Naive thymus-derived CD4-positive, alpha-beta T cell (primary cell): ENCODE measurements at places on chromosomes 12 and 14.
A peak's percentile ranks its signal among the peaks of the same experiment; 100 is the strongest.

GRCh38 chr14:61462566-61463193 is 141.3 kb downstream of the PRKCH start:
- no peak for DNase-seq

DNA sequence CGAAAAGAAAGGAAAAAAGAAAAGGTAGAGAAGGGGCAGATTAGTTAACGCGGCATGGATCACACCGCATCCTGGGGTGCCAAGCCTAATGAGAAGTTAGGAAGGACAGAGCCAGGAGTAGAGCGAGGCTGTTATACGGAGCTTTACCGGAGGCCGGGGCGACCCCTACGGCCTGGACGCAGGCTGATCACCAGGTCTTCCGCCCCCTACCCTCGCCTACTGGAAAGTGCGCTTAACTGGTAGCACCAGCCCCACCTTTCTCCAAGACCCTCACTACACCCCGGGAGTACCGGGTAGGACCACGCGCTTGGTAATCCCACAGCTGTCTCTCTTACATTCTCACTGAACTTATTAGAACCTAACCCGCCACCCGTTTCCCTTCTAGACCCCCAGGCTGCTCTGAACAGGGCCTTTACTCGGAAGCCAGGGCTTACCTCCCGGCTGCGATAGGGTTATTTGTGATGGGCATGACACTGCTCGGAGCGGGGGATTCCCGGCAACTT is 33.8 kb downstream of the WBP11 start:
- no peak for DNase-seq

DNA sequence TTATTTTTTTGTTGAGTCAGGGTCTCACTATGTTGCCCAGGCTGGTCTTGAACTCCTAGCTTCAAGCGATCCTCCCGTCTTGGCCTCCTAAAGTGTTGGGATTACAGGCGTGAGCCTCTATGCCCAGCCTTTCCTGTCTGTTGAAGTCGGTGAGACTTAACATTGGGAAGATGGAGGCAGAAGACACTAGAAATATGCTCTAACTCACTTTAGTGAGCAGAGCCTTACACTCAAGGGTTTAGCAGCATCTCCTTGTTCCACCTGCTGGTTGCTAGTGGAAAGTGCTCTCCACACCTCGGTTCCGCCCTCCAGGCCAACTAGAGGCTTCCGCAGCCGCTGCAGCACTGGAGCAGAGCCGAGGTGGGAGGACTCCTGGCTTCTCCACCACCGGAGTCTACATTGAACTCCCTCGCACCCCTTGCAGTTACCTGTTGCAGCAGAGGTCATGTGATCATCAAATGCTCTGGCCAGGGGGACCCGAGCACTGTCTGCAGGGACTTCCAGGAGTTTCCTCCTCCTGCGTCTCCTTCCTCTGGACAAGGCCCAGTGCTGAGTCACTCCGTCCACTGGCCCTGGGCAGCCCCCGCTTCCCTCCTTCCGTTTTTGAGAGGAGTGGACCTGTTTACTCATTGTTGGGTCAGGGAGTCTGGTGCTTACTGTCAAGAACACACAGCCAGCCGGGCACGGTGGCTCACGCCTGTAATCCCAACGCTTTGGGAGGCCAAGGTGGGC is 9.4 kb upstream of the HVCN1 start:
- DNase-seq: peak; percentile 67

- no peak for DNase-seq
Observed at GRCh38 chr12:9379023-9379742, 171.0 kb upstream of the PZP start.

GRCh38 chr12:58452546-58452945 is 467.8 kb downstream of the LRIG3 start:
- no peak for DNase-seq

GRCh38 chr12:69338120-69338859 is 9.9 kb upstream of the LYZ start:
- no peak for DNase-seq

DNA sequence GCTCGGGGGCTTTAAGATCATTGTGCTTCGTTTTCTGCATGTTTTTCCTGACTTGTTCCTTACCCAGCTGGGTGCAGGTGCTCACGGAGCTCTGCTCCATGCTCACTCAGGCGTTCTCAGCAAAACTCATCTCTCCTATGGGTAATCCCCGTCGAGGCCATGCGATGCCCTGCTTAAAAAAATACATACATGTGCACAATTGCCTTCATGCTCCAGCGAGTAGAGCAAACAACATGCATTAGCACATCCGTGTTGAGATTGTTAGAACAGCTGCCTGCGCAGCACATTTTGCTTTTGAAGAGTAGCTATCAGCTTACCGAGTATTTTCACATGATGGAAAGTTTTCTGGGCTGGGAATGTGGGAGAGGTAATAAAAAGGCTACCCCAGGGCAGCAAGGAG is 16.2 kb downstream of the AACS start:
- no peak for DNase-seq

DNA sequence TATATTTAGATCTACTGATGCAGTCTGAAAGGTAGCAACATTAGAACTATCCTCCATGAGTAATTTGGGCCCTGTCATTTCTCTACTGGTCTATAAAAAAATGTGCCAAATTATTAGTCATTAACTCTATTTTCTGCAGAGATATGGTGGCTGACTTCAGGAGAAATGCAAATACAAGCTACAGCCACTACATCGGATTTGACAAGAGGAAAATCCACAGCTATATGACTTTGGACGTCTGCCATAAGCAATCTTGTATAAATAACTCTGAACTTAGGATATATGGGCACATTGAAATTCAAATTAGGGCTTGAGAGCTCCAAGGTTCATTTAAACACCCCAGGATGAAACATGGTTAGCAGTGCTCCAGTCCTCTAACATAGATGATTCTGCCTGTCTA is 983.0 kb upstream of the LRFN5 start:
- DNase-seq: no peak

DNA sequence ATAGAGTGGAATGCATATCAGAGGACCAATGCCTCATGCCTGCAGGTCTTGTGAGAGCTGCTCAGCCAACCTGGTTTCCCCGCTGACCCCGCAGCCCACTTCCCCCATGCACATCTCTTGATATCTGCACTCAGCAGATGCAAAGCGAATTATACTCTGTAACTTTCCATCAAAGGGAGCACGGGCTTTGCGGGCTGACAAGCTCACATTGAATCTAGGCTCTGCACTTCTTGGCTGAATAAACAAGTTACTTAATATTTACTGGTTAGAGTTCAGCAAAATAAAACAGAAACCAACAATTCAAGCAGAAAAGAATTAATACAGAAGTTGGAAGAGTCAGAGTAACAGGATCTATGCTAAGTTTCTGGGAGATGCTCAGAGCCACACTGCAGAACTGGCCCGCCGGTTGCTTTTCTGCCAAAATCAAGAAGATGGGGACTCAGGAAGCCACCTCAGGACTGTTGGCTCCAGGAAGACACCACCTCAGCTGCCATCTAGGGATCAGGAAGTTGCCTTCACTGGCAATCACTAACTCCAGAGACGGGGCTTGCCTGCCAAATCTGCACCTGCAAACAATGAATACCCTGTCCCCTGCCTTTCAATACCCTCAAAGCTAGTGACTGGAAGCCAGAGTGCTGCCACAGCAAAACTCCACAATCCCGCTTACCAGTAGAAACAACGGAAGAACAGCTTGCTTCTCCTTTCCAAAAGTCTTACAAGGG is 46.5 kb downstream of the NR1H4 start:
- DNase-seq: no peak

GRCh38 chr12:127342861-127343260 is 924.1 kb upstream of the TMEM132C start:
- DNase-seq: no peak
